CD4-positive, alpha-beta T cell treated with Interleukin-2 at 100 ng/mL for 4 hours (primary cell): ENCODE measurements at places on chromosomes 5 and 9.
A peak's percentile ranks its signal among the peaks of the same experiment; 100 is the strongest.

- DNase-seq, result no peak
These were observed 21.9 kb downstream of the ASTN2 start for GRCh38 chr9:117392992-117393391.

- no peak for DNase-seq
These were observed 66.3 kb downstream of the NR2F1 start for GRCh38 chr5:93649234-93649900.

DNA sequence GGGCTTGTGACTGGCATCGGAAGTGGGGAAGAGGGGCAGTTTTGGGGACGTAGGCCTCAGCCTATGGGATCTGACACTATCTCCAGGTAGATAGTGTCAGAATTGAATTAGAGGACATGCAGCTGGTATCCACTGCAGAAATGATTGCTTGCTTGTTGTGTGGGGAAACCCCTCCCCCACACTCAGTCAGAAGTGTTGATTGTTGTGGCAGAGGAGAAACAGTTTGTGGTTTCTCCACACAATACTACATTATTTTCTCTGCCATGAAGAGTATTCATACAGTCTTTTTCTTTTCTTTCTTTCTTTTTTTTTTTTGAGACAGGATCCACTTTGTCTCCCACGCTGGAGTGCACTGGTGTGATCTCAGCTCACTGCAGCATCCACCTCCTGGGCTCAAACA lies 113.9 kb downstream of the ARRDC3 start:
- DNase-seq, result peak; percentile 30

- peak; percentile 35 for DNase-seq
These were observed 17.5 kb downstream of the CYFIP2 start for GRCh38 chr5:157283434-157283833.

DNA sequence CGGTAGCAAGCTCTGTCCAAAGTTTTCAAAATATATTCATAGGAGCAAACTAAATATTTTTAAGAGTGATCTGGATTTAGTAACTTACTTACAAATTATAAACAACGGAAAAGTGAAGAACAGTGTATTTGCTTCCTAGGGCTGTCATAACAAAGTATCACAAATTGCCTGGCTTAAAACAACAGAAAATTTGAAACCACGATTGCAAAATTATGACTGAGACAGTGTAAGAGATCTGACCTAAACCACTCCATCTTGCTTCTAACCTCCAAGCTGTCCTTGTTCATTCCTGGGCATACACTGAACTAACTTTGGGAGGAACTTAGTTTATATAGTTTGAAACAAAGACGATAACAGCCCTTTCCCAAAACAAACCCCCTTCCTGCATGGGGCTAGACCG lies 202.0 kb upstream of the CDH6 start:
- no peak for DNase-seq

DNA sequence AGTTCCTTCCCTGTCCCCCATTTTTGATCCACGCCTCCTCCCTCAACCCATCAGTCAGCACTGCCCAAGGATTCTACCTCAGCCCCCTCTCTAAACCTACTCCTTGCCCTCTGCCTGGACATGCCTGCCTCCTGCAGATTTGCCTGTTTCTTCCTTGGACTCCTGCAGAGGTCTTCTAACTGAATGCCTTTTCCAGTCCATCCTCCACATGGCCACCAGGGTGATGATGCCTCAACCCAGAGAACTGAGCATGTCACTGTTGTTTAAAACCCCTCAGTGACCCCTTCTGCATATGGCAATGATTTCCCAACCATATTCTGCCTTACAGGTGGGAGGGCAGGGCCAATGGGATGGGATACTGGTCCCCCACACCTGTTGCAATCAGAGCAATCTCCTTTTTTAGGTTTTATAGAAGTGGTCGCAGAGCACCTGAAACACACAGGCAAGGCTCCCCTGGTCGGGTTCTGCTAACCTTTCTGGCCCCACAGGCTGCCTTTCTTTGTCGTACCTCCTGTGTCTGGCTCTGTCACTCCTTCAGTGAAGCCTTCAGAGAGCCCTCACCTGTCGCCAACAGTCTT lies 9.3 kb downstream of the PHYKPL start:
- DNase-seq, result no peak

DNA sequence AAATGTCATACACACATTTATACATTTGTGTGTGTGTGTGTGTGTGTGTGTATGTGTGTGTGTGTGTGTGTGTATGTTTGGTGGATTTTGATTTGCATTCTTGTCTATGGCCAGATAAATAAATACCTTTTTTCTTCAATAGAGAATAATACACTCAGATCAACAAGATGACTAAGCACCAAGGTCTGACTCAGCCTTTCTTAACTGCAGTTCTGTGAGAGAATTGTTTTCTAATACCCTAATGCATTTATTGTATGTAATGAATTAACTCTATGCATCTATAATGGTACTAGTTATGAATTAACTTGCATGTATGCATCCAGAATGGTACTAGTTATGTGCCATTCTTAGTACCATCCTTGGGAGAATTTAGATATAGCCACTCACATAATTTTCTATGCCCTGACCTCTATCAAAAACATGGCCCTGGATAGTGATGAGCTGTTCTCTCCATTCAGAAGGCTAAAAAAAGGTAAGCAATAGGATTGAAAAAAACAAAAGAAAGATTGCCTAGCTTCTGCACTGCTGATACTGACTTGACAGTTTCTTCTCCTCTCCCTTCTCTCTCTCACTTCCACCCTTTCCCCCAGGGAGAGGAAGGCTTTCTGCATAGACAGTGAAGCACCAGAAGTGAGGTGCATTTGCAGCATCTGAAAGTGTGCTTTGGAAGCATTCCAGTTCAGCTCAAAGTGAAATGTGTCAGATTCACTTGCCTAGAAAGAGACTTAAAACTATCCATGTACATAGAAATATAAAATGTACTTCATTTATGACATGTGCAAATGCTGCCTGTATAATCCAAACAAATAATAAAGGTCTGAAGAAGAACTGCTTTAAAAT lies 55.1 kb upstream of the CCDC112 start:
- DNase-seq, result no peak

DNA sequence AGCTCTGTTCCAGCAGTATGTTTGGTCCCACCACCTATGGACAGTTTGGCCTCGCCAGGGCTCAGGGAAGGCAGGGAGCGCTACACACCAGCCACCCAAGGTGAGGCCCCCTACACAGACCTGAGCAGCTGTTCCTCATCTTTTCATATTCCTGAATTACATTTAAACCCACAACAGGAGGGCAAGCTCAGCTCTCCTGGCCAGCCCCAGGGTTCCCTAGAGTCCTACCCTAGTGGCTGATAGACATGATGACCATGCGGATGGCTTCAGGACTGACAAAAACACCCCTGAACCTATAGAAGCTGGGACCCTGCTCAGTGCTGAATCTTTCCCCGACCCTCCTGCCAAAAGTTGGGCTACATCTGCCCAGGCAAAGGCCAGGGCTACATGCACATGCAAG lies 6.7 kb upstream of the FOXE1 start:
- DNase-seq, result no peak

DNA sequence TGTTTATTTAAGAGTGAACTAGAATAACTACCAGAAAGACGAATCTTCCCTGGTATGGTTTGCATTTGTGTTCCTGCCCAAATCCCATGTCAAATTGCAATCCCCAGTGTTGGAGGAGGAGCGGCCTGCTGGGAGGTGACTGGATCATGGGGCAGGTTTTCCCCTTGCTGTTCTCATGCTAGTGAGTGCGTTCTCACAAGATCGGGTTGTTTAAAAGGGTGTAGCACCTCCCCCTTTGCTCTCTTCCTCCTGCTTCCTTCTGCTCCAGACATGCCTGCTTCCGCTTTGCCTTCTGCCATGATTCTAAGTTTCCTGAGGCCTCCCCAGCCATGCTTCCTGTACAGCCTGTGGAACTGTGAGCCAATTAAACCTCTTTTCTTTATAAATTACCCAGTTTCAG lies 210.3 kb upstream of the TBC1D2 start:
- DNase-seq, result no peak
